ENCODE measurements at places on chromosomes 2 and 18.

- peak; percentile 37 for DNase-seq
These were observed 20.9 kb upstream of the CCBE1 start for GRCh38 chr18:59718108-59718463.

- no peak for DNase-seq
These were observed 39.5 kb downstream of the USP34 start for GRCh38 chr2:61431345-61431744.

- DNase-seq = no peak
These were observed 57.1 kb downstream of the TRIB2 start for GRCh38 chr2:12773586-12774394.

- peak; percentile 52 for DNase-seq
These were observed 55.7 kb downstream of the SNORC start for GRCh38 chr2:232925821-232926156.

- DNase-seq = no peak
These were observed 199.9 kb downstream of the TGIF1 start for GRCh38 chr18:3649633-3650426.

DNA sequence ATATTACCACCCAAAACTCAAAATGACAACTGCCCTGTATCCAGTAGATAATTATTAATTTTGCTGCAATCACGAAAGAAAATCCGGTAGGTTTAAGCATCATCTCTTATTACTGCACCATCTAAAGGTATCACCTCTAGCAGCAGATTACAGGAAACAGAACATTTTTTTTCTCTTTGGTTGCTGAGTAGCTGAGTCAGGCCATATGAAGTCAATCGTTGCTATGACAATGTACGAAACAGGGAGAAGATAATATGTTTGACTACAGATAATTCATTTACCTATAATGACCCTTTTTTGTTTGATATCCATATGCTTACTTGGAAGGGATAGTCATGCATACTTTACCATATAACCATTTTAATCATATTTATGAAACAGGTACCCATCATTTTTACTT is 831.6 kb upstream of the CHAC2 start:
- no peak for DNase-seq

DNA sequence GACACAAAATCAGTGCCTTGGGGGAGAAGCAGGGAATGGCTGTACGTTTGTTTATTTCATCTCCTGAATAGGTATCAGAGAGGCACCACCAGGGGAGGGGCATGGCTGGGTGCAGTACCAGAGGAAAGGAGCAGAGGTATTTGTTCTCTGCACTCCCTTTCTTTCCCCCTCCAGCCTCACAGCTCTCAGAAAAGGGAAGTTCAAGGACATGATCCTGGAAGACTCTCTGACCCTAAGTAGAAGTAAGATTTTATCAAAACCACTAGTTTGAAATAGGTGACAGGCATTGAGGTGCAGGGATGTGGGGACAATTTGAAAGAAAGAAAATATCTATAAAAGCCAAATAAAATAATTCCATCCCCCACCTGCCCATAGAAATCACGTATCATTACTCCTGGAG is 136.5 kb downstream of the LRRTM1 start:
- DNase-seq = no peak

DNA sequence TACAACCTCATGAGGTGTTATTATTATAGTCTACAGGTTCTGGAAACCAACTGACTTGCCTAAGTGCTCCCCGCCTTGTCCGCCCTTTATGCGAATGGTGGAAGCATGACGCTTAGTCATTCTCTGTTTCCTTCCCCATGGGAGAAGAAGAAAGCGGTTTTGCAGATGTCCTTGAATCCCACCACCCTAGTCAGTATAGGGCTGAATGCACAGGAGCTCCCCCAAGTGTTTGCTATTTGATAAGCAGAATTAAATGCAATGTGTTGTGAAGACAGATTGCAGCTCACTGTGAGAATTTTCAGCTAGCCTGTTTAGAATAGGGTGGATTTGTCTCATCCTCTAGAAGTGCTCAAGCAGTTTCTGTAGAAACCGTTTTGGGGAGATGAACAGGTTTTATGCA is 652.0 kb downstream of the DCC start:
- DNase-seq = peak; percentile 30

DNA sequence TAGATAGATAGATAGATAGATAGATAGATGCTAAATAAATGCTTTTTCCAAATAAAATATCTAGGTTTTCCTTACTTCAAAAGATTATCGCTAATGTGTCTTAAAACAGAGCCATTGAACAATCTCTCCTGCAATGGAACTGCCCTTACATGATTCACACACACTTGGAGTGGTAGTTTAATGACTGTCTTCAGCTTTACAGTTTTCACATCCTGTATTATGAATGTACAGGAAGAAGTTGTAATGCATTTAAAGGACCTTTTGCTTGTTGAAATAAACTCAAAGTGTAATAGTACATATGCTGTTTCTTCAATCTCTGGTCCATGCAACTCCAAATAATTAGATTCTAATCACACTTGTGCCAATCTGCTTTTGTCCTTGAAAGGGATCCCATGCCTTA is 797.6 kb upstream of the CDH2 start:
- DNase-seq = no peak

GRCh38 chr2:149167001-149167780 is 128.7 kb downstream of the LYPD6B start:
- peak; percentile 9 for DNase-seq

DNA sequence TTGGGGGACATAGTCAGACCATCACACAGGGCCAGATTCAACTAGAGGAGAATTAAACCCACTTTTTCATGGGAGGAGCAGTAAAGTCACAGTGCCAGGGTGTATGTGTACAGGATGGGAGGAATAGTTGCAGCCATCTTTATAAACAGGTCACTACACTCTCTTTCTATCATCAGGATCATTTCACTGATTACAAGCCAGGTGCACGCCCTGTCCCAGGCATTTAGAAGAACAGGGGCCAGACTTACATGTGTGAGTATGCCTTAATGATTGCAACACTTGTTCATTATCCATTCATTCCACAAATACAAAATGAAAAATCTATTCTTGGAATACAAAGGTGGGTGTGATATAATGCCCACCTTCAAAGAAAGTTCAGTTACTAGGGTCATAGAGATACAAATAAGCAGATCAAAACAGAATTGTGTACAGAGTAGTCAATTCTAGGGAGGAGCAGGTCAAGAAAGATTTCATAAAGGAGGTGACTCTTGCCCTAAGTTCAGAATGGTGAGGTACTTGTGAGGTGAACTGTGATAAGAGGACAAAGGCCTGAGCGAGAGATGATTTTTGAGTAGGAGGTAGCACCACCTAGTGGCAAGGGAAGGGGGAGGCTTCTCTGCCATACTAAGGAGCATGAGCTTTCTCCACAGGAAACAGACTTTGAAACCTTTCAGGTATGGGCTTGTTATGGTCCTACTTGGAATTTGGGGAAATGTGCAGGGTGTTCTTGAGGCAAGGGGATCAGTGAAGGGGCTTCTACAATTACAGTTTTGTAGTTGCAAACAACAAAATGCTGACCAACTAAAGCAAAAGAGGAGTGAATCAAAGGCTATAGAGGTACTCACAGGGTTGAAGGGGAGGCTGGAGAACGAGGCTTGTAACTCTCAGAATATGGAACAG is 156.3 kb downstream of the SUCLG1 start:
- DNase-seq = peak; percentile 88

- no peak for DNase-seq
These were observed 16.0 kb upstream of the IGFBP5 start for GRCh38 chr2:216711348-216711747.

DNA sequence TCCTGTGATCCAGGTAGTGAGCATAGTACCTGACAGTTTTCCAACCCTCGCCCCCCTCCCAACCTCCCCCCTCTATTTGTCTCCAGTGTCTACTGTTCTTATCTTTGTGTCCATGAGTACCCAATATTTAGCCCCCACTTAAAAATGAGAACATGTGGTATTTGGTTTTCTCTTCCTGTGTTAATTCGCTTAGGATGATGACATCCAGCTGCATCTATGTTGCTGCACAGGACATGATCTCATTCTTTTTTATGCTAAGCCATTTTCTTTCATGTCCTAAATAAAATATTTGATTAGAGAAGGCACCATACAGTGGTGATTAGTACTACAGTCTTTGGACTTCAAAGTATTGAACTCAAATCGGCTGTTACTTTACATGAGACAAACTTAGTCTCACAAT is 1087.9 kb downstream of the CBLN2 start:
- no peak for DNase-seq

- DNase-seq = no peak
These were observed 682.0 kb downstream of the SATB2 start for GRCh38 chr2:198775737-198776136.

GRCh38 chr2:33859811-33860461 is 260.8 kb upstream of the FAM98A start:
- no peak for DNase-seq

DNA sequence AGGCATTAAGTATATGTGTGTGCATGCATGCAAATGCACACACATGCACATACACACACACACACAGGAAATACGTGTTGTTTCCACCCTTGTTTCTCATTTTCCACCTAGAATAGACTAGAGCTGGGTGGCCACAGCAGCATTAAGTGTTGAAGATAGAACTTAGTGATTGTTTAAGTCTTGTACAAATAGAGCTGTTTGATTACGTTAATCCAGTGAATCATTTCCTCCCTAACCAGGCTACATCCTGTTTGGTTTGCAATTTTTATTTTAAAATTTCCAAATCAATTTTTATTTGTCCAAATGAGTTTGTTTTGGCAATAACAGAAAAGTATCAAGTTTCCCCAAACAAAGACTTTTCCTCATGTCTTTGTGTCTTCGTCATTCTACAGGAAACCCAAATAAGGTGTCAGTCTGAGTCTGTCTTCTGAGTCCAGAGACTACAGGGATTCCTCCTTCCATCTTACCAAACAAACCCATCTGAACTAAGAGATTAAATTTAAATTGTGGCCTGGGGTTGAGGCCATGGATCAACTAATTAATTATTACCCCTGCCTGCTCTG is 74.6 kb upstream of the GALNT5 start:
- peak; percentile 4 for DNase-seq

DNA sequence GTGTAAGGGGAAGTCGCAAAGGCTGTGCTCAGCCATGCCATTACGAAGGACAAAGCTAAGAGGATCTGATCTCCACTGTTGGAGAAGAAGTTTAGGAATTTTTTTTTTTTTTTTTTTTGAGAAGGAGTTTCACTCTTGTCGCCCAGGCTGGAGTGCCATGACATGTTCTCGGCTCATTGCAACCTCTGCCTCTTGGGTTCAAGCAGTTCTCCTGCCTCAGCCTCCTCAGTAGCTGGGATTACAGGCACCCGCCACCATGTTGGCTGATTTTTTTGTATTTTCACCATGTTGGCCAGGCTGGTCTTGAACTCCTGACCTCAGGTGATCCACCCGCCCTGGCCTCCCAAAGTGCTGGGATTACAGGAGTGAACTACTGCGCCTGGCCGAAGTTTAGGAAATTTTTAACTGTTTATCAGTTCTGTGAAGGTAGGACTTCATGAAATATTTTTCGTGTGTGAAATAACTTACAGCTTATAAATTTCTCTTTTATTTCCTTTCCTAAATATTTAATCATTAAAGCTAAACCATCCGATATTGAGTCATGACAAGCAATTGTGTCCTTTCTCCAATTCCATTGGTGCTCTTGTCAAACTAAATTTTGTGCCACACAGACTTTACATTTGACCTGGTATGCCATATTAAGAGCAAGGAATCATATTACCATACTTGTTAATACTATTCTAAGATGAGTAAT is 22.2 kb downstream of the DDX1 start:
- no peak for DNase-seq

DNA sequence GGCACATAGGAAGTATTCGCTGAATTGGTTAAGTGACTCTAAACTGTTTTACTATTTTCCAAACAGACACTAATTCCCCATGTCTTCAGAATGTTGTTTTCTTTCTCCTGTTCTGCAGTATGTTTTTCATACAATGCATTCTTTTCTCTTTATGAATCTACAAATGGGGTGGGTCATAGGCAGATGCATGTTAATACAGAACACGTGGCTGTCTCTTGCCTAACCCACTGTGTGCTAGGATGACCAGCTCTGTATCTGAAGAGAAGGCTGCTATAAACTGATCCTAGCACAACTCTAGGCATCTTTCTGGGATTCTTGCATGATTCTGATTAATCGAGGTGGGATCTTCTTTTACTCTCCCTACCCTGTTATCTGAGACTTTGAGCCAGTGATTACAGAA is 826.0 kb downstream of the PLCL1 start:
- DNase-seq = no peak

- DNase-seq = no peak
These were observed 100.2 kb upstream of the EPAS1 start for GRCh38 chr2:46196871-46197462.

DNA sequence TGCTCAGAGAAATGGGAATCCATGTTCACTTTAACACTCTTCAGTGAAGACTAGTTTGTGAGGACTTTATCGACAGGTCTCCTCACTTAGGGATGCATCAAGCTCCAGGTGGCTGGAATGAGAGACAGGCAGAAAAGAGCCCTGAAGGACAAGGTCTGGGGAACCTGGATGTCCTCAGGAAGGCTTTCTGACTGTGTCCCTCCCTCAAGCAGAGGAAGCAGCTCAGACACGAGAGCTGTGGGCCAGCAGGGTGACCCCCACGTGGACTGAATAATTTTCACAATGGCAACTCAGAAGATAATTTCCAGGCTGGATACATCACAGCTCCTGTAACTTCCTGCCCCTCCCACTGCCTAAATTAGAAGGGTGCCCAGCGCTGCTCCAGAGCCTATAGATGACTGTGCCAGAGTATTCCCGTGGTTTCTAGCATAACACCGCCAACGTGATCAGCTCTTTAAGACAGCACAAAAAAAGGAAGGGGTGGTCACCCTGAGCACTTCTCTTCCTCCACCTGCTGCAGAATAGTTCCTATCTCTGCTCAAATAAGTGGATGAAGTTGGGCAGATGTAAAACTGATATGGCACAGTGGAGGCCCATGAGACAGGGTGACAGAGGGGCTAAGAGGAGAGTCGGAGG is 25.7 kb upstream of the NCK2 start:
- no peak for DNase-seq

All from eye (tissue), 1 donor.